BE2C (cell line): ENCODE measurements at places on chromosomes 4 and X.

- no peak for DNase-seq
Observed at GRCh38 chr4:121096629-121097028, 24.3 kb upstream of the NDNF start.

GRCh38 chr4:184313058-184313581, 95.4 kb upstream of the ENPP6 start:
- no peak for DNase-seq

DNA sequence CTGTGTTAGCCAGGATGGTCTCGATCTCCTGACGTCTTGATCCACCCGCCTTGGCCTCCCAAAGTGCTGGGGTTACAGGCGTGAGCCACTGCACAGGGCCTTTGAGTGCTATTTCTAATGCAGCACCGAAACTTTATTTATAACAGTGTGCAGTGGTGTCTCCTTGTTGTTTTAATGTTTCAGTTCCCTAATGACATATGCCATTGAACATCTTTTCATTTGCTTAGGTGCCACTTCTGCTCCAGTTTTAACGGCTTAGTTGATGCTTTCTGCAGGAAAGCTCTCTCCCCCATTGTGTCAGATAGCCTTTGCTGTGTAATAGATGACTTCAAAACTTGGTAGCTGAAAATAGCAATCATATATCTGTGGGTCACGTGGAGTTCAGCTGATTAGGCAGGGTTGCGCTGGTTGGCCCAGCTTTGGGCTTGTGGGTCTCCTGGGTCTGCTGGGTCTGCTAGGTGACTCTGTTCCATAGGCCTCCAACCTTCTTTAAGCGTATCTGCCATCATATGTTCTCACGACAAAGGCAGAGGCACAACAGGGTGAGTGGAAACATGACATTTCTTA, 76.4 kb upstream of the SHISA3 start:
- no peak for DNase-seq

- no peak for DNase-seq
Observed at GRCh38 chrX:50609796-50610195, 139.2 kb upstream of the DGKK start.

- DNase-seq: no peak
Observed at GRCh38 chr4:95263960-95264359, 284.8 kb downstream of the UNC5C start.

DNA sequence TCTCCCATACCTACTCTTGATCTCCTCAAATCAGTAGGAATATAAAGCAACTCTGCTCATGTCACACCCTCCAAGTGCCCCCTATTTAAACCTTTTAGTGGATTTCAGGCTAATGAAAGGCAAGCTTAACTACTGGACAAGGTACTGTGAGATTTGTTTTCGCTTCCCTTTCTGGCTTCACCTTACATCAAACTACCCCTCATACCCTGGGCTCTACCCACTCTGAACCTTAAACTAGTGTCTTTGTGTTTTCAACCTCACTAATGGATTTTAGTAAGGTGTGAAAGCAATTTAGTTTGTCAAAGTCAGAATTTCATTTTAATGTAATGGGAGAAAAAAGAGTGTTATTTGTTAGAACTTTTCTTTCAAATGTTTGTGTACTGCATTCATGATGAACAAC, 291.7 kb downstream of the INPP4B start:
- no peak for DNase-seq

GRCh38 chr4:108754327-108754726, 8.5 kb downstream of the ETNPPL start:
- DNase-seq: no peak

DNA sequence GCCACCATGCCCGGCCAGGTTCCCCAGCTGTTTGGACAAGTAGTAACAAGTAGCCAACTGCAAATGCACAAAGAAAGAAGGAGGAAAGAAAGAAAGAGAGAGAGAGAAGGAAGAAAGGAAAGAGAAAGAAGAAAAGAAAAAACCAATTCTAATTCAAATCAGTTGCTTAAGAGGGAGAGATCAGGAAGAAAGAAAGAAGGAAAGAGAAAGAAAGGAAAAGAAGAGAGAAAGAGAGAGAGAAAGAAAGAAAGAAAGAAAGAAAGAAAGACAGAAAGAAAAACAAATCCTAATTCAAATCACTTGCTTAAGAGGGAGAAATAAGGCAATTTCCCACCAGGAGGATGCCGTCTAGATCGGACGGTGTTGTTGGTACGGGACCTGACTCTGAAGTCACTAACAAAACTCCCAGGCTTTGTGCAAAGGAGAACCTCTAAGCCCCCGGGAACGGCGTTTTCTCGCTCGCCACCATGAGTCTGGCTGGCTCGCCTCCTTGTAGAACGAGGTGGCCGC, 95.5 kb upstream of the PPP2R3B start:
- no peak for DNase-seq
